Thoracic aorta (tissue), 2 donors: ENCODE measurements at places on chromosomes 3 and 15. TPM values are rescaled to one million over a fixed set of nuclear protein-coding genes. Genes with fewer than 3 reads are reported as not detected.

DNA sequence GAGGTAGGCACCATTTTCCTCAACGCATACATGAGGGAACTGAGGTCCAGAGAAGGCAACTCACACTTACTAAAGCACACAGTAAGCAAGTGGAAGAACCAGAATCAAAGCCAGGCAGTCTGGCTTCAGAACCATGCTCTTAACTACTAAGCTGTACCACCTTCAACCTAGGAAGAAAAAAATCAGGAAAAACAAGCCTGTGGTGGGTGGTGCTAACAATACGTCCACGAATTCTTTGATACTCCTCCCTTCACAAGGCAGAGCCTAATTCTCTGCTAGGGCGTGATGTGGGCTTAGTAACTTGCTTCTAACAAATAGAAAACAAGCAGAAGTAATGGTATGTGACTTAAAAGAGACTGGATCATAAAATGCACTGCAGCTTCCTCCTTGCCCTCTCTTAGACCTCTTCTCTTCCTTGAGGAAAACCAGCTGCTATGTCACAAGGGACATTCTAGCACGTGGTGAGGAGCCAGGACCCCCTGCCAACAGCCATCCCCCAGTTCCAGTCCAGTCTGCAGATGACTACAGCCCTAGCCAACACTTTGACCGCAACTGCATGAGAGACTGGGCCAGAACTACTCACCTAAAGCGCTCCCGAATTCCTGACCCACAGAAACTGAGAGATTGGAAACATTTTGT lies 36.9 kb downstream of the HACD2 start:
- no peak for DNase-seq

DNA sequence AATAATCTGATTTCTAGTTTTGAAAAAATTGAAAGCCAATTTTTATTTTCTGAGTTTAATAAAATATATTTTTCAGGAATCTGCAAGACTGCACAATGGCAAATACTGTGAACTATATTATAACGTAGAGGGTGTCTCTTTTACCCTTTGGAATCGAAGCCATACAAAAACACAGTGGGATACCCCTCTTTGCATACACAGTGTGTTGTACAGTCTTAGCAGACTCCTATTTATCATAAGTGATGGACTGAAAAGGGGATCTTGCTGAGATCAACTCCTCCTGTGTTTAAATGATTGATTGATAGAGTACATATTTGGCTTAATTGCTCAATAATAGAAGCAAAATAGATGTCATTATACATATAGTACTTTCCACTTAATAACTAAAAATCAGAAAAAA lies 981.2 kb downstream of the NSUN3 start:
- DNase-seq, result no peak

GRCh38 chr3:155229086-155229485 lies 64.4 kb downstream of the STRIT1 start:
- DNase-seq, result no peak

- no peak for DNase-seq
These were observed 37.8 kb upstream of the SPTSSB start for GRCh38 chr3:161409069-161409468.

GRCh38 chr3:168051531-168052471 lies 43.9 kb downstream of the GOLIM4 start:
- no peak for DNase-seq

GRCh38 chr15:70095408-70096214 lies 2.1 kb downstream of the TLE3 start:
- no peak for DNase-seq

DNA sequence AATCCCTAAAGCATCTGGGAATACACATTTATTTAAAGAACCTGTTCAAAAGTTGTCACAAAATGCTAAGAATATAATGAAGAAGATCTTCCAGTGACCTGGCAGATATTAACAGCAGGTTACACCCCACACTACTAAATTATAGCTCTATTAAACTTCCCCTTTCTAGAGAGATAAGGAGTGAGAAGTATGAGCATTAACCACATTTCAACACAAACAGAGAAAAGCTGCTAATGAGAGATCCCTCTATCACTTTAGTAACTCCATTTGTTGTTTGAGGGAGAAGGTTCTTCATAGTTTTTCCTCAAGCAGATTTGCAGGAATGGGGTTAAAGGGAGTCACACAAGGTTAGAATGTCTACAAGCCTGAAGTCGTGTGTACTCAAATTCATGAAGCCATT lies 3.6 kb downstream of the COL8A1 start:
- no peak for DNase-seq

DNA sequence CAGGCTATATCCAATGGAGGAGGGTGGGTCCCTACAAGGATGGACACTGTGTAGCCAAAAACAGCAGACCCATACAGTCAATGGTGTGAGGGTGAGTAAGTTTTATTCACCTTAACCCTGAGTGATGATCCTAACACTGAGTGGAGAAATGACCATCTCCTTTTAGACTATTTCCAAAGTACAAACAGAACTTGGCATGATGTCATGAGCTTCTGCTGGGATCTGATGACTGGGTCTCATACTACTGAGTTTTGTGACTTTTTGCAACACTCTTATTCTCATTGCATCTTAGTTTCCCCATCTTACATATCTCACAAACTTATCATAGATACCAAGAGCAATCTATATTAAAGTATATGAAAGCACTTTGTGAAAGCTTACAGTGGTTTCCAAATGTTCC lies 330.3 kb upstream of the CFAP20DC start:
- DNase-seq, result no peak

DNA sequence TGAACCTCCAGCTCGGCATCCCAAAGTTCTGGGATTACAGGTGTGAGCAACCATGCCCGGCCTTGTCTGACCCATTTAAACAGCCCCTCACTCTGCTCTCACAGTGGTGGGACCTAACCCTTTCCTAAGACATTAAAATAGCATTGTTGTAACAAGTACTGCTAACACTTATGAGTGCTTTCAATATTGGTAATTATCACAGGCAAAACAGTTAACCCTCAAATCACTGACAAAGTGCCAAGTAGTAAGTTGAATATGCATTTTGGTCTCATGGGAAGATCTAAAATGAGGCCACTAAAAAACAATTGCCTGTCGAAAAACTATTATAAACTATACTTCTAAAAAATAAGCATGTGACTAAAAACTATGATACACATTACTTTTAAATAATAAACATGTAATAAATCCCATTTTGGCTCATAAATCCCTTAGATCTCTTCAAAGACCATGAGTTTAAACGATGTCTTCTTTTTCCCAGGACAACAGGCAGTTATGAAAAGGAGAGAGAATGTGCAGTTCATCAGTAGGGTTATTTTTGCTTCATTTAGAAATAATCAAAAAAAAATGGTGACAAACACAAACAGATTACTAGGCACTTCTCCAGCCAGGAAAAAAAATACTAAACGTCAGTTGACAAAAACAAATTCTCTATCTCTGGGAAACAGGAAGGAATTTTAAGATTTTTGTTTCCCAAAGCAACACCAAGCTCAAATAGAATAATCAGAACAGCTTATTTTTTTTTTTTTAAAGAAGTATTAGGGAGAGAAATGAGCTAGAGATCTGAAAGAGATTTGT lies 95.4 kb downstream of the RFTN1 start:
- no peak for DNase-seq

GRCh38 chr15:72785841-72786240 lies 2.3 kb upstream of the ADPGK start:
- DNase-seq, result no peak

- DNase-seq, result no peak
These were observed 42.7 kb downstream of the IFT122 start for GRCh38 chr3:129482721-129483120.

GRCh38 chr3:65128346-65128745 lies 440.5 kb upstream of the ADAMTS9 start:
- no peak for DNase-seq

GRCh38 chr3:64684715-64685261 lies 3.0 kb downstream of the ADAMTS9 start:
- DNase-seq, result no peak

GRCh38 chr3:61420136-61420759 lies 141.1 kb upstream of the PTPRG start:
- DNase-seq, result no peak

- no peak for DNase-seq
These were observed 138.7 kb upstream of the LRTM1 start for GRCh38 chr3:55066551-55067047.

- no peak for DNase-seq
These were observed 208.4 kb downstream of the PLOD2 start for GRCh38 chr3:145952536-145952935.

- peak; percentile 56 for DNase-seq
These were observed at the start of gene SATB1 for GRCh38 chr3:18424729-18425640. Gene SATB1, minus strand, starts transcription at chr3:18425339. Its CDS starts 4,372 bp downstream, at chr3:18420967.

DNA sequence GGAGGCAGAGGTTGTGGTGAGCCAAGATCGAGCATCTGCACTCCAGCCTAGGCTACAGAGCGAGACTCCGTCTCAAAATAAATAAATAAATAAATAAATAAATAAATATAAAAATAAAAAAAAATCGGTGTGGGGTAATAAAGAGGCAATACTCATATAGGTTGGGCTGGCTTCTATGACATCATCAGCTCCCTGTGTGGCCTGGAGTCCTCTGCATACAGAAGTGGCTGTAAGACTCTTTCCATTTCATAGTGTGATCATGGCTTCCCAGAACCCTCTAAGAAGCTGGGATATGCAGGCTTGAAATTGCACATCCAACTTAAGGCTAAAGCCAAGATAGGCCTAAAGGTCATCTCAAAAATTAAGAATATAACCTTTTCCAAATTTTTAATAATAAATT lies 101.6 kb downstream of the ZIC4 start:
- DNase-seq, result no peak

DNA sequence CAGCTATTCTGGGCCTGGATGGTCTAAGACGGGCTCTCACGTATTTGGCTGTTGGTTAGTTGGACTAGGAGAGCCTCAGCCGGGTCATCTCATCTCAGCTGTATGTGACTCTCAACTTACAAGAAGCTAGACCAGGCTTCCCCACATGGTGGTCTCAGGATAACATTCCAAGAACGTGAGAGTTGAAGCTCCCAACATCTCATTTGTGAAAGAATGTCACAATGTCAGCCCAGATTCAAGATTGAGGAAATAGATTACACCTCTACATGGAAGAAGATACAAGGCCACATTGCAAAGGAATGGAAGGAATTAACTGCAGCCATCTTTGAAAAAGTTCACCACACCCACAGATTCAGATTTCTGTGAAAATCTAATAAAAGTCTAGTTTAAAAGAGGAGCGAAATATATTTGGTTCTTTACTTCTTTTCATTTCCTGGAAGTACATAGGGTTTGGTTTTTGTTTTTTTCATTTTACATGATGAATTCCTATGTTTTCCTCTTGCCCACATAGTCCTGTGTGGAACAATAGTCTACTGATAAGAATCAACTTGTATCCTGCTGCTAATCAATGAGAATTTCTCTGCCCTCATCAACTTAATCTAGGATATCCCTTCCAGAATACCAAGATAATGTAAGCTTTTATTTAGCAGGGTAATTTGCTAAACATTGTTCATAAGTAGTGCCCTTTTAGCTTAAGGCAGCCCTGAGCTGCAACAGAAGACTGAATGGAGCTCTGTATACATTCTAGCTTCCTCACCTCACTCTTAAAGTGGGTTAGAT lies 116.5 kb downstream of the CMSS1 start:
- DNase-seq, result no peak

- DNase-seq, result no peak
These were observed 249.2 kb downstream of the OPA1 start for GRCh38 chr3:193842029-193842798.

- no peak for DNase-seq
These were observed 61.7 kb downstream of the FNDC3B start for GRCh38 chr3:172101107-172101506.

The CIB2 gene
- 1.2 TPM for total RNA-seq

The PCSK6 gene
- total RNA-seq, result 5.1 TPM

The HESX1 gene
- 1.7 TPM for total RNA-seq

The EPB42 gene
- not detected for total RNA-seq

The EXD1 gene
- not detected for total RNA-seq

The UROC1 gene
- total RNA-seq, result not detected

The MKRN3 gene
- total RNA-seq, result 6.8 TPM

The WDR93 gene
- total RNA-seq, result not detected

The LRRC49 gene
- total RNA-seq, result 9.4 TPM

The TRH gene
- not detected for total RNA-seq

The ZKSCAN7 gene
- total RNA-seq, result 5.4 TPM

The IMPG2 gene
- 0.21 TPM for total RNA-seq

The DHX30 gene
- total RNA-seq, result 60.2 TPM

The NUP210 gene
- 3.7 TPM for total RNA-seq

The GRM2 gene
- total RNA-seq, result 0.49 TPM

The SLC6A20 gene
- 0.28 TPM for total RNA-seq

The LRRC34 gene
- 4.5 TPM for total RNA-seq

The SLC28A1 gene
- 0.41 TPM for total RNA-seq

The SCN11A gene
- not detected for total RNA-seq

The A4GNT gene
- not detected for total RNA-seq

The DAPK2 gene
- 10.6 TPM for total RNA-seq

The RPUSD2 gene
- total RNA-seq, result 9.6 TPM

The EFCC1 gene
- 1.4 TPM for total RNA-seq

The ZNF660 gene
- total RNA-seq, result 6.4 TPM
